Activated naive CD8-positive, alpha-beta T cell treated with anti-CD3 and anti-CD28 coated beads, Interleukin-2, amount 10 ng/mL, durations not matched to agents 7 days and 5 days (primary cell): ENCODE measurements at places on chromosomes 3 and 15. TPM values are rescaled to one million over a fixed set of nuclear protein-coding genes. Genes with fewer than 3 reads are reported as not detected.

Gene STIMATE
- total RNA-seq = 38.5 TPM

Gene ZNF80
- total RNA-seq = 5.1 TPM

Gene ASB14
- total RNA-seq = not detected

Gene WWTR1
- total RNA-seq = 0.79 TPM

Gene ITPKA
- 0.25 TPM for total RNA-seq

Gene UACA
- total RNA-seq = 2.8 TPM

Gene MKRN2OS
- total RNA-seq = not detected

Gene CISH
- total RNA-seq = 400 TPM

Gene TGM4
- total RNA-seq = not detected

Gene HEXA
- total RNA-seq = 92.2 TPM

Gene ATP13A5
- total RNA-seq = not detected

Gene TEX264
- total RNA-seq = 49.8 TPM

Gene NOP10
- total RNA-seq = 143 TPM

Gene SLC25A26
- total RNA-seq = 17.8 TPM

- no peak for DNase-seq
These were observed 32.4 kb downstream of the MEGF11 start for GRCh38 chr15:66221126-66221525.

- no peak for DNase-seq
These were observed 11.3 kb downstream of the TMEM44 start for GRCh38 chr3:194621947-194622346.

- DNase-seq = no peak
These were observed 29.4 kb downstream of the GOLGB1 start for GRCh38 chr3:121720163-121720562.

DNA sequence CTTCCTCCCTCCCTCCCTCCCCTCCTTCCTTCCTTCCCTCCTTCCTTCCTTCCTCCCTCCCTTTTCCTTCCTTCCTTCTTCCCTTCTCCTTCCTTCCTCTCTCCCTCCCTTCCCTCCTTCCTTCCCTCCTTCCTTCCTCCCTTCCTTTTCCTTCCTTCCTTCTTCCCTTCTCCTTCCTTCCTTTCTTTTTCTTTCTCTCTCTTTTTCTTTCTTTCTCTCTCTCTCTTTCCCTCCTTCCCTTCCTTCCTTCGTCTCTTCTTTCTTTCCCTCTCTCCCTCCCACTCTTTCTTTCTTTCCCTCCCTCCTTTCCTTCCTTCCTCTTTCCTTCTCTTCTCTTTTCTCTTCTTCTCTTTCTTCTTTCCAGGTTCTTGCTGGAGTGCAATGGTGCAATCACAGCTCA is 1.9 kb upstream of the ZNF662 start:
- no peak for DNase-seq

GRCh38 chr3:128334766-128335165 is 131.9 kb downstream of the DNAJB8 start:
- no peak for DNase-seq

- DNase-seq = peak; percentile 47
These were observed 18.1 kb upstream of the SCN10A start for GRCh38 chr3:38834110-38834509.

DNA sequence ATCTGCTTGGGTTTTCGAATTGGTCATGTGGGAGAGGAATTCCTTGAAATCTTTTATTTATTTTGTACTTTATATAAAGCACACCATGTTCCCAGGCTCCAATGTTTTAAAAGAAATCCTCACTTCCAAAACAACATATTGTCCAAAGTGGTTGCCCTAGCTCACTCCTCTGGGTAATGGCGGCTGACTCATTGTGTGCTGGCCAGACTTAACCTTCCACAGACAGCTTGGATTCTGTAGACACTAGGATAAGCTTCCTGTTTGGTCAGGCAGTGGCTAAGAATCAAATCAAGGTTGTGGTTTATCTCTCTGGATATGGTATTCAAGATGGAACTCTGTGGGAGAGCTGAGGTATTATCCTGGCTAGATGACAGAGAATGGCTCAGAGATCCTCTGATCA is 55.8 kb upstream of the FAM98B start:
- no peak for DNase-seq

DNA sequence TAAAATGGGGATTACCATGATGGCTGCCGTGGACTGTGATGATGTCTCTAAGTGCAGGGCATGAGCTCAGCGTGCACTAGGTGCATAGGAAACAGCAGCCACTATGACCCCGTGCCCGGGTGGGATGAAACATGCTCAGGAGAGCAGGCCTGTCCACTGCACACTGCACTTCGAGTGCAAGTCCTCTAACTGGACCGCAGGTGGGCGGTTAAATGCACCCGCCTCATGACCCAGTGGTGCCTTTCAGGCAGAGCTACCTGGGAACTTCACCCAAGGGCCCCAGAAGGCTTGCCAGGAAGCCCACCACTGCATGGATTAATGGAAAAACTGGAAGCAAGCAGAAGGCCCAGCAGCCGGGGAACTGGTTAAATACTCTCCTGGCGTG is 34.0 kb downstream of the PRKCD start:
- no peak for DNase-seq

DNA sequence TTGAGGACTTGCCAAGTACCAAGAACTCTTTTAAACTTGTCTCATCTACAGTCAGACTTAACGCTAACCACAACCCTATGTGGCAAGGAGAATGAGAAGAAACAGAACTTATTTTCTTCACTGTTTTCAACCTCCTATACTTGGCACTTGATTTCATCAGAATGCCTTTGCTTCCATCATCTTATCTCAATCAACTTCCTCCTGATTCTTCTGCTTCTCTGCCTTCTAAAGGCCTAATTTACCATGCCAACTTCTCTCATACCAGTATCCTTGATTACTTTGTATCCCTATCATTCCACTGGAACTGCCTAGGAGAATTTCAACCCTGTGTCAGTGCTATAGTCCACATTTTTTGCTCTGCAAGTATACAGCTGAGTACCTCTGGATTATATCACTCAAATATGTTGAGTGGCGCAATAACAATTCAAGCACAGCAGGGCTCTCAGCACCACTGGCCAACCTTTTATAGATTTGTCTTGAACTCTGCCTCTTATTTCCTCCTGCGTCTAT is 413.6 kb downstream of the ROBO1 start:
- no peak for DNase-seq

DNA sequence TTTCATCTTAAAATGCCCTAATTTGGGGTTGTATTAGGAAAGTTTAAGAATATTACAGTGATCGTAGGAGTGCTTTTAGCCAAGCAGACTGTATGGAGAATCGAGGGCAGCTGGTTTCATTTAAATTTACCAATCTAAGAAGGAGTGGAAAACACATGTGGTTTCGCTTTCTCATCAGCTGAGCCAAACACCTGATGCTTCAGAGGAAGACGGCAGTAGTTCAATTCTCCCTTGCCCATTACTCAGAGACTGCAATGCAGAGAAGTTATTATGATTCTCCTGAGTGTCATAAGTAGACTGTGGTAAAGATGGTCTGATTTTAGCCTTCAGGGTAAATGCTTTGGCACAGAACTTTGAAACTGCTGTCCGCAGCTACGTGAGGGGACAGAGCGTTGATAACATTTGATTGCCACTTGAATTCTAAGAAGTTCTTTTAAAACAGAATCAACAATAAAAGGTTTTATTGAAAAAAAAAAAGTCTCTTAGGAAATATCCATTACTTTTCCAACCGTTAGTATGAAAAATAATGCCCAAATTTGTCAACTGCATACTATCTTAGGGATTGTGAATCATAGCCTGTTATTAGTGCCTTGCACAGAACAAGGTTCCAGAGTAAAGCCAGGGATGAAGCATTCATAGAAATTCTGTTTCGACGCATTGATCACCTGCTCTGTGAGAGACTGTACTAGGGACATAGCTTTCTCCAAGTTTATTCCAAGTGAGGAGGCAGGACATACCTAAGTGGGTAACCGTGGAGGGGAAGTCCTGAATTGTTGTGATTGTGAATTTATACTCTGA is 25.6 kb downstream of the LYSMD4 start:
- no peak for DNase-seq

DNA sequence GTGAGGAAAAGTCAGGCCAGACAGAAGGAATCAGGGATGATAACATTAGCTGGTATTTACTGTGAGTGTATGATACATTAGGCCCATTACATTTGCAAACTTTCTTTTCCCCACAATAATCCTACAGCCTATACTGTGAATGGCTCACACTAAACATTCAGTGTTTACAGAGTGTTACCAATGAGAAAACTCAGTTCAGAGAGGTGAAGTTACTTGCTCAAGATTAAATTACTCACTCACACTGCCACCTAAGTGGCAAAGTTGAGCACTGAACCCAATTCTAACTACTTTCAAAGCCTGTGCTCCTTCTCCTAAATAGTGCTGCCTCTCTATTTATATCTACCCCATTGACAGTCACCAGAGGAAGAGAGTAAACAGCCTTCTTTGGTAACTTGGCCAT is 8.5 kb downstream of the XPC start:
- no peak for DNase-seq

- no peak for DNase-seq
These were observed 55.2 kb downstream of the TIPARP start for GRCh38 chr3:156729460-156730179.

DNA sequence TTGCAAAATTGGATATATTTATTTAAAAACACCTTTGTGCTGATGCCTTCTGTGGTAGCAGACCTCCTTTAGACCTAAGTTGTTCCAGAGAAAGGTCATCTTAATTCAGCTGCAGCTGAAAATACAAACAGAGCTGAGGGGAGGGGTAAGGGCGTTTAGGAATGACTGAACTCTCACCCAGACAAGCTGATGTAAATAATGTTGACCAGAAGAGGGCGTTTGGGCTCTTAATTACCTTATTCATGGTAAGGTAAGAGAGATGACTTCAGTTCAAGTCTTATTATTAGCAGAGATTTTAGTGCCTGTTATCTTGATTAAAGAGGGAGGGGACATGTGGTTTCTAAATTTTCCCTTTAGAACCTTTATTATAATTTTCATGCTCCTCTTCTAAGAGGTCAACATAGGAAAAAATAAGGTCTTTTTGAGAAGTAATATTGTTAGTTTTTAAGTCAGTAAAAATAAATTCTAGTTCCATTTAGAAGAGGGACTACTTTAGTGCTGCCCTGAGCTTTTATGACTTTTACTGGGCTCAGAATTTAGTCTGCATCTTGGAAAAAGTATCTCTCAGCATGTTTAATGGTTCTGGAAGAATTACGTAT is 46.3 kb downstream of the GPR171 start:
- no peak for DNase-seq

DNA sequence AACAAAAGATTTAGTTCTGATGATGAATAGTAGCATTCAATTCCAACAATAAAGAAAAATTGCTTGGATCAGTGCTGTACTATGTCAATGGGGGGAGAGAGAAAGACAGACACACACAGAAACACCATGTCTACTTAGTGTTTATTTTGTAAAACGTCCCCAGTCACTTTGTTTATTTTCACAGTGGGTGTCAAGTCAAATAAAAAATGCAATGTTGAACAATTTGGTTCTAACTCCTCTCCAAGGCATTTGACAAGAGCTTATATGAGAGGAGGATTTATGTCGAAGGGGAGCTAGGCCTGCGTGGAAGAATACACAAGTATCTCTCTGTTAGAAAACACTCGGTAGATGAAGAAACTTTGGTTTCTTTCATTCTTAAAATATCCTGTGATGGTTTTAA is 201.7 kb upstream of the SLC2A2 start:
- DNase-seq = no peak

DNA sequence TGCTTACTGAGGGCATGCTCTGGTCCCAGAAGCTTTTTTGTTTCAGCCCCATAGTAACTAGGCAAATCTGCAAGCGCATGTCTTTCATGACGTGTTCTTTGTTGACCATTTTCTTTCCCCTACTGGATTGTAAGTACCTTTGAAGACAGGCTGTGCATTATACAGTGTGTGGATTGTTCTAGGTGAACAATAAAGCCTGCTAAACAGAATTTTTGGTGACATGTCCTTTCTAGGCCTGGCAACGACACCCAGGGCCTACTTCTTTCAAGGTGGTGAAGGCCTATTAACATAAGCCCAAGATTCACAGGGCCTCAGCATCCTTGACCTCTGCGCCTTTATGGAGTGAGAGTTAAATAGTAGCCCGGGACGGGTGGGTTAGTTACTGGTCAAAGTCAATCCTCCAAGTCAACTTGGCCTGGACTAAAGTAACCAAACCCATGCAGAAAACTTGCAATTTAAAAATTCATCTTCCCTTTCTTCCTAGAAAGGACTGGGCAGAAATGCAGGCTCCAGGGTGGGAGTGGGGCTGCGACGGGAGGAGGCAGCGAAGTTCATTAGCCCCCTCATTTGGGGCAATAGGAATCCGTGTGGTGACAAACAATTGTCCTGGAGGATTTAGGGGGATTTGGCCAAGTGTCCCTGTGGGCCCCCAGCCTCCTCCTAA is 37.6 kb upstream of the TRIM71 start:
- no peak for DNase-seq

DNA sequence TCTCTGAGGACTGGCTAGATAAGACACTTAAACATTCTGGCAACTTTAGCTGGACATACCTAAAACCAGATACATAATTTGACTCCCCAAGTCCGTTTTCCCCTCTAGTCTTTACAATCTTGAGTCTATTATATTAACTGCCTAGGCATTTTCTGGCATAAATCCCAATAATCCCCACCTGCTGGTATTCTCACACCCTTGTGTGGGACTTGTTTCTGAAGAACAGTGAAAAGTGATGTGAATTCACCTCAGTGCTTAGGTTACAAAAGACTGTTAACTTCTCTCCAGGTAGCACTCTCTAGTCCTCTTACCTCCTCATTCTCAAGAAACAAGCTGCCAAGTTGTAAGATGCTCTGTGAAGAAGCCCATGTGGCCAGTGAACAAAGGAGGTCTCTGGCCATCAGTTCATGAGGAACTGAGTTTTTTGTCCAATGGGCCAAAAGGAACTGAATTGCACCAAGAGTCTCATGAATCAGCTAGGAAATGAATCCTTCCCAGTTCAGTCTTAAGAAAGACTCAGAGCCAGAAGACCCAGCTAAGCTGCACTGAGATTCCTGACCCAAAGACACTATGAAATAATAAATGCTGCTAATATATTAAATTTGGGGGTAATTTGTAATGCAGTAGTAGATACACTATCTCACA is 4.1 kb downstream of the OSBPL11 start:
- no peak for DNase-seq

- no peak for DNase-seq
These were observed 240.3 kb downstream of the FGF12 start for GRCh38 chr3:192487033-192487432.

GRCh38 chr3:134059671-134060560 is 30.2 kb upstream of the SLCO2A1 start:
- DNase-seq = no peak

DNA sequence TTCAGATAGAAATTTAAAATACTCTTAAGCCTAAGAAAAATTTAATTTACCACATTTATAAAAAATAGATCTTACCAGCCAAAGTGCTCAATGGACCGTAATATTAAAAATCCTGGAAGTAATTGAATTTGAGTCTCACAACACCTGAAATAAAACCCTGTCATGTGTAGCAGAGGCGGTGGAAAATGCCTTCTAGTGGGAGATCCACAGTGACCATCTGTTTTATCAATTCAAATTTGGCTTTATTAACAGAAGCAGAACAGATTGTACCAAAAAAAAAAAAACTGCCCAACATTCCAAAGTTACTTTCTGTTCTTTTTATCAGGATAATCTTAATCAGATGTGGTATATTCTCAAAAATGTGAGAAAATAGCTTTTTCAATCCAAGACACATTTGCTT is 71.7 kb downstream of the DMXL2 start:
- no peak for DNase-seq
